GOT3 (cell line): ENCODE measurements at places on chromosomes 13 and 19.

- no peak for DNase-seq
Measured at GRCh38 chr13:100535426-100536135, 53.0 kb downstream of the GGACT start.

- no peak for DNase-seq
Measured at GRCh38 chr13:77002590-77003190, 10.8 kb downstream of the CLN5 start.

DNA sequence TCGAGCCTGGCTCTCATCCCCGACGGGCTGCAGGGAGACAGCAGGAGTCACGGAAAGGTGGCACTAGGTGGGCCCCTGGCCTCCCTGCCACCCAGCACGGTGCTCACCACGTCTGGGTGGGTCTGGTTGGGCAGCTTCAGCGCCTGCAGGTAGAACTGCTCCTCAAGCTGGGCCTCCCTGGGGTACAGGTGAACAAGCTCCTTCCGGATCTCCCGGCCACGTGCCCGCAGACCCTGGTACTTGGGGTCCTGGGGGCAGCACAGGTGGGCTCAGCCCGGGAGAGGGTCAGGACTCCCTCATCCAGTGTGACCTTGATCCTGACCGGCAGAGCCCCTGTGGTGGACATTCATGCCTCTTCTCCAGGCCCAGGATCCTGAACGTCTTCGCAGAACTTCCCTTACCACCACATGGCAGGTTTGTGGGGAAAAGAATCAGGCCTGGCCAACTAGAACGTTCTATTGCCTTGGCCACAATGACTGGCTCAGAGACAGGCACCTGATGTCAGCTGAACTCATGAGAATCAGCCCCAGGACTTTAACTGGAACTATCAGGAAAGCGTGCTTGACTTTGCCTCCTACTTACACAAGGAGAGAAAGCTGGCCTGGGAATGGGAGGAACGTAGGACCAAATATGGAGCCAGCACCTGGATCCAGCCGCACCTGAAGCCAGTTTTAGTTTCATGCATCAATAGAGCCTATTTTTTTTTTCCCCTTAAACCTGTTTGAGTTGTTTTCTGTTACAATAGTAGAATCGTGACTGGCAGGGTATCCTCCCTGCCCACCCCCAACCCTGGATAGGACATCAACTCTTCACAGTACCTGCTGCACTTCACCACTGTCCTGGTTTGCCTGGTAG is 8.9 kb downstream of the SARS2 start:
- DNase-seq = no peak

GRCh38 chr19:58406818-58407657 is 1.4 kb upstream of the ZNF584 start:
- no peak for DNase-seq

- no peak for DNase-seq
Measured at GRCh38 chr13:110433014-110433413, 125.9 kb downstream of the COL4A2 start.

- DNase-seq = peak; percentile 84
Measured at GRCh38 chr19:1863638-1864479, 480 bp upstream of the KLF16 start.

DNA sequence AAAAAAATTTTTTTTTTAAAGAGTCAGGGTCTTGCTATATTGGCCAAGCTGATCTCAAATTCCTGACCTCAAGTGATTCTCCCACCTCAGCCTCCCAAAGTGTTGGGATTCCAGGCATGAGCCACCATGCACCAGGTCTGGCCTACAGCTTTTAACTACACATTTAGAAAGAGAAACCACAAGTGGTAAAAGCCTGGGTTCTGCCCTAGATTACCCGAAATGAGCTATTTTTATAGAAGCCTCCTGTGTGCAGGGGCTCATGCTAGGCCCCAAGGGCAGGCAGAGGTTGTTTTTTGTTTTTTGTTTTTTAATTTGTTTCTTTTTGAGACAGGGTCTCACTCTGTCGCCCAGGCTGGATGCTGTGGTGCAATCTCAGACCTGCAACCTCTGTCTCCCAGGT is 14.0 kb upstream of the MYADM start:
- DNase-seq = no peak

DNA sequence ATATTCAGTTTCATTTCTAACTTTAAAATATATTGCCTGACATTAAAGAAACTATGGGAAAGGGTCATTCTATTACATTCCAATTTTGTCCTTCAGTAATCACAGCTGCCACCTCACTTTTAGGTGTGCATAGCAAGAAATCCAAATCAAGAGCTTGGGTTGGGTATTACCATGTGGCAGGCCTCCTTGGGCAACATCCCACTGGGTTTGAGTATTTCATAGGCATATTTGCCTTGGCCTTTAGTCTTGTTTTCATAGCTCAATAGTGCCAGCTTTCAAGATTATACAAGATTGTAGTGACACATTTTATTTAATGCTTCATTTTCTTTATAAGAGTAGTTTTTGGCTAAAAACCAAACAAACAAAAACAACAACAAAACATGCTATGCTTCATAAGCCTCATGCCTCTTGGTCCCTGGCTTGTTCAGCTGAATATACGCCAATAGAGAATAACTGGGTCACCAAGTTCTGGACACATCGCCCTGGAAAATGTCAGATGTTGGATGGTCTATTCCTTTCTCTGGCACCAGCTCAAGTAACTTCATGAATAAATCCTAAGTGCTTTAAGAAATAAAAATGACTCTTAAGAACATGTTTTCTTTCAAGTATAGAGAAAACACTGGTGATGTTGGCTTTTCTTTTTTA is 167.4 kb upstream of the STARD13 start:
- DNase-seq = no peak

- no peak for DNase-seq
Measured at GRCh38 chr19:8320564-8321066, 560 bp downstream of the NDUFA7 start.

- no peak for DNase-seq
Measured at GRCh38 chr13:110593430-110594130, 21.8 kb upstream of the NAXD start.

GRCh38 chr19:33302974-33303790 is 848 bp upstream of the CEBPA start:
- no peak for DNase-seq

GRCh38 chr19:43692877-43693276 is 22.9 kb upstream of the PLAUR start:
- DNase-seq = no peak

DNA sequence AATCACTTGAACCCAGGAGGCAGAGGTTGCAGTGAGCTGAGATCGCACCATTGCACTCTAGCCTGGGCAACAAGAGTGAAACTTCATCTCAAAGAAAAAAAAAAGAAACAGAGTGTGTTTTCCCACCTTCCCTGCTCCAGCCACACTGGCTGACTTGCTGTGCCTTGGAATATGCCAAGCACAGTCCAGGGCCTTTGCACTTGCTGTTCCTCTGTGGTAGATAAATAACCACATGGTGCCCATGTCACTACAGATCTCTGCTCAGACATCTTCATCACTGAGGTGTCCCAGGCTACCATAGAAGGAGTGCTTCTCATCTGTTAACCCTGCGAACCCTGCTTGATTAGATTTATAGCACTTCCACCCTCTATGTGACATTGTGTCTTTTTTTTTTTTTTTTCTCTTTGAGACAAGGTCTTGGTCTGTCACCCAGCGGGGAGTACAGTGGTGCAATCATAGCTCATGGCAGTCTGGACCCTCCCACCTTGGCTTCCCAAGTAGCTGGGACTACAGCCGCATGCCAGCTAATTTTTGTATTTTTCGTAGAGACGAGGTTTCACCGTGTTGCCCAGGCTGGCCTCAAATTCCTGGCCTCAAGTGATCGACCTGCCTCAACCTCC is 10.4 kb downstream of the SMARCA4 start:
- no peak for DNase-seq

- no peak for DNase-seq
Measured at GRCh38 chr13:105059786-105060185, 1475.7 kb downstream of the EFNB2 start.

DNA sequence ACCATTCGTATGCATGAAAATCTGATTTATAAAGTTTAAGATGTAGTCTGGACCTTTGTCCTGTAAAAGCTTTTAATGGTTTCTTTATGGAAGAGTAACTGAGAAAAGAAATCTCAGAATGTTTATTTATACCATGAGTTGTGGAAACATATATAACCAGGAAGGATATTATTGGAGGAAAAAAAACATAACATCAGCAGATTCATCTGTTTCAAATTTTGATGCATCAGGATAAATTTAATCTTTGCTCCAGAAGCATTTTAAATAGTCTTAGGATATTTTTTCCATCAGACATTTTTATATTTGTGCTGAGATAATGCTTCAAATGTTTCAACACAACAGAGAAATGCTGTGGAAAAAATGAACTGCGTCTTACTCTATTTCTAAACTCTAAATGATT is 31.2 kb upstream of the CSNK1A1L start:
- no peak for DNase-seq

DNA sequence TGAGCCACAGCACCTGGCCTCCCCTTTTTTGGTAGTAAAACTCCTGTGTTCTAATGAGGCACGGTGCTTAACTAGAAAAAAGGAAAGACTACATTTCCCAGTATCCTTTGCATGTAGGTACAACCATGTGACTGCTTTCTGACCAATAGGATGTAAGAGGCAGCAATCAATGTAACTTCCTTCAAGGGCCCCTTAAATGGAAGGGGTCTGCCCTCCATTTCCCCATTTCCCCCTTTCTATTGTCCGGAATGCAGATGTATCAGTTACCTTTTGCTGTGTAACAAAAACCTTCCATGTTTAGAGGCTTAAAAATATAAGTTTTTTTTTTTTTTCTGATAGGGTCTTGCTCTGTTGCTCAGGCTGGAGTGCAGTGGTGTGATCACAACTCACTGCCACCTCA is 2.2 kb downstream of the GPR32 start:
- no peak for DNase-seq

- no peak for DNase-seq
Measured at GRCh38 chr13:44379885-44380284, 6.3 kb downstream of the SERP2 start.

- DNase-seq = no peak
Measured at GRCh38 chr13:66958611-66959010, 271.5 kb downstream of the PCDH9 start.

- DNase-seq = no peak
Measured at GRCh38 chr19:1360818-1361461, 22.8 kb upstream of the NDUFS7 start.

- no peak for DNase-seq
Measured at GRCh38 chr13:34038541-34039068, 220.7 kb downstream of the RFC3 start.

DNA sequence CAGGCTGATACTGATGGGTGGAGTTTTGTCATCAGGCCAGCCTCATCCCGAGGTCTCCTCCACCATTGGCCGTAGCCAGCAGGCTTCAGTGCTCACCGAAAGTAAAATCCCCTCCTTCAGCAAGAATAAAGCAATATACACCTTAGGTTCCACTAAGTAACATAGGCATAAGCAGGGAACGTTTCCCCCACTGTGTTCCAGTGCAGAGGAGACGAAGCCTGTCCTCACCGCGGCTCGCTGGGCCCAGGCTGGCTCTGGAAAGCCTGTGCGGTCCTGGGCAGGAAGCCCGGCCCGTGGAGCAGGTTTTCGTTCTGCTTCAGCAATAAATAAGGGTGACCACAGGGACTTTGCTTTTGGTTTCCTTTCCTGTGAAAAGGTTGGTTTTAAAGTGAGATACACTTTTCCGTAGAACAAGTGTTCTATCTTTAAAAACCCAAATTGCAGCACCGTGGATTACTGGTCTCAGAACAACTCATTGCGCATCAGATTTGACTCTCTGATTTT is 16.3 kb upstream of the TEX29 start:
- DNase-seq = no peak

DNA sequence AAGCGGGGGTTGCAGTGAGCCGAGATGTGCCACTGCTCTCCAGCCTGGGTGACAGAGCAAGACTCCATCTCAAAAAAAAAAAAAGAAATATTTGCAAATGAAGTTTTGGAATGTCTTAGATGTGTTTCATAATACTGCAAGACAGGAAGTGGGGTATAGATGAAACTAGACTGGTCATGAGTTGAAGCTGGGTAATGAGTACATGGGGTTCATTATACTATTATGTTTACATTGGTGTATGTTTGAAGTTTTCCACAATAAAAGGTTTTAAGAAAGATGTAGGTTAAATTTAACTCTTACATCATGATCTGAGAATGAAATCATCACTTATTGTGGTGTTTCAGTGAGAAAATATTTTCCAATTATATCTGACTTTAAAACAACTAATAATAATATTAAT is 19.0 kb downstream of the FNDC3A start:
- DNase-seq = no peak

DNA sequence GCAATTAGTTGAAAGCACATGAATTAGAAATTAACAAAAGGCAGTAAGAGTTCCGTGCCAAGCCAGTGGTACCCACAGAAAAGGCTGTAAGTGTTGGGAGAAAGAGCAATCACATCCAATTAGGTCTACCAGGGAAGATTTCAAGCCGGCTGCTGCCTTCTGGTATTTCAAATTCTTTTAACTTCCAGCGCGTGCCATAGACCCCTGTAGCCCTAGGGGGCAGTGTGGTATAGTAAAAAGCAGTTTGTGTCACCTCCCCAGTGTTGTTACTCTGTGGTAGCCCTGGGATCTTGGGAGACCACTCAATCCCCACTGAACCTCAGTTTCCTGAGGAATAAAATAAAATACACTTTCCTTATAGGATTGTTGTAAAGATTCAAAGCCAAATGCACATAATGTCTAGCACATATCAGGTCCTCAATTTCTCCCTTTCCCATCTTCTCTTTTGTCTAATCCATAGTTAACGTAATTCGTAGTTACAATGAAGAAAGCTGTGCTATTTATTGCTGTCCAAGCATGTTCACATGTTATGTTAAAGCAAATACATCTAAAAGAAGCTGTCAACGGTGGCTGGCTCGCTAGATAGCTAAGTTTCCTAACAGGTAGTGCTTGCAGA is 230.2 kb downstream of the TDRD3 start:
- no peak for DNase-seq

DNA sequence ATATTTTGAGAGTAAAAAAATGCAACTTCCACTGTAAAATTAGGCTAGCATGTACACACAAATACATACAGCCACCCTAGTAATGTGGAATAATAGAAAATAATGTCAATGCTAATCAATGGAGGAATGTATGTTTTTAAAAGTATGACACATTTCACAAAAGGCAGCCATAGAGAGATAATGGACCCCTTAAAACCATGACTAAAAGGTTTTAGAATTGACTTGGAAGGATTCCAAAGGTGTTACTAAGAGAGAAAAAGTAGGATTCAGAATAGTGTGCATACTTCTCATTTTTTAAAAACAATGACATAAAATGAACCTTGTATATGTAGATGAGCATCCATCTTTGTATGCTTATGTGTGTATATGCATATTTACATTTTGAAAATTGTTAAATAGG is 597.9 kb upstream of the PCDH9 start:
- DNase-seq = no peak
